ENCODE measurements at places on chromosomes 12 and 14. TPM values are rescaled to one million over a fixed set of nuclear protein-coding genes. Genes with fewer than 3 reads are reported as not detected.
A peak's percentile ranks its signal among the peaks of the same experiment; 100 is the strongest.

DNA sequence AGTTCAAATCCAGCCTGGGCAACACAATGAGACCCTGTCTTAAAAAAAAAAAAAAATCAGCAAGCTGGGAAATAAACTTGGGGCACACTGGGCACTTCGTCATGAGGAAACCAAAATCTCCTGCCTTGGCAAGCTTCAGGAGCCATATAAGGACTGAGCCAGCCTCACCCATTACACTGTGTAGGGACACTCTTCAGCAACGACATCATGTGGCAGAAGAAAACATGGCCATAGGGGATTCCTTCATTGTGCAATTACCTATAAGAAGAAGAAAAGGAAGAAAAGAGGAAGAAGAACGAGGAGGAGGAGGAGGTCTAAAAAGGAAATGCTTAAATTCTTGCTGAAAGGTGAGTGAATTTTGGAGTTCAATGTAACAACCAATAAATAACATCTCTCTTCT lies 26.1 kb upstream of the IFNG start:
- no peaks in the 10 kb centered on the region for H3K27me3 ChIP-seq
- no peak for DNase-seq
- no peak overlapping the region for H3K4me3 ChIP-seq
- no peaks in the 10 kb centered on the region for H3K4me1 ChIP-seq
- H3K36me3 ChIP-seq, result no peaks in the 10 kb centered on the region

Gene LMNTD1
- 0.75 TPM for total RNA-seq

DNA sequence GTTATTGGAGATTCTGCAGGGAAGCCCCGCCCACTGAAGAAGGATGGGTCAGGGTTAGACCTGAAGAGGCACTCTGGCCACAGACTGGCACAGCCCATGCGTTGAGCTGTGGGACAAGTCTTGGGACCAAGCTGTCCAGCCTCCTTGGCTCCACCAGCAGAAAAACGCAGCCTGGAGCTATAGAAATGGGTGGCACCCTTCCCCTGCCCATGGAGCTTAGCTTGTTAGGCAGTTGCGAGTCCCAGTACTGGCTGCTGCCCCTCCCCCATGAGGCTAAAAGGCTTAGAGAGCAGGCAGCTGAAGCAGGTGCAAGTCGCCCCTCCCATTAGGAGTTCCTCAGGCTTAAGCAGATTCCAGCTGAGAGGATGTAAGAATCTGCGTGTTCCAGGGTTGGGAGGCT lies 1124.0 kb upstream of the TMEM132C start:
- H3K4me1 ChIP-seq, result peaks cover 15% of the 10 kb centered on the region
- H3K36me3 ChIP-seq, result no peaks in the 10 kb centered on the region
- no peak overlapping the region for H3K4me3 ChIP-seq
- peak; percentile 34 for DNase-seq
- no peak overlapping the region for H3K27ac ChIP-seq

Gene ARF6
- 66.4 TPM for total RNA-seq

DNA sequence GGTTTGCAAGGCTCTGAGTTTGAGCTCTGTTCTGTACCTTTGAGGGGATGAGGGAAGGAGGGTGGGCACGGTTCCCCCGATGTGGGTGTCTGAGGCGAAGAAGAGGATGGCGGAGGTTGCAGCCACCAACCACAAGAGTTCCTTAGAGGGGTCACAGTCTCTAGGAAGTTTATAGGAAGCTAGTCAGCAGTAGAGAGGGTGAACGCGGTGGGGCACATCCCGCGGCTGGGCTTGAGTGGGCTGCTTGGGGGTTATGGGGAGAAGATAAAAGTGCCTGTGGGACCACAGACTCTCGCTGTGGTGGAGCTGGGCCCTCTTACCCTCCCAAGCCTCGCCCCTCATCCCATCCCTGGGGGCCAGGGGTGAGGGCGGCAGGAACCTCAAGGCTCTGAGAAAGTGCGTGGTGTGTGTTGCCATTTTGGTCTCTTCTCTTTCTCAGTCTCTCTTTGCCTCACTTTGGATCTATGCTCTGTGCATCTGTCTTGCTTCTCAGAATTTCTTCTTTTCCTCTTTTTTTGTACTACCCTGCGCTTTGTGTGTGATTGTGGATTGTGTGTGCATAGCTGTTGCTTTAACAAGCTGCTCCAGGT lies 2.7 kb downstream of the CD4 start:
- H3K27me3 ChIP-seq, result no peaks in the 10 kb centered on the region
- H3K36me3 ChIP-seq, result no peaks in the 10 kb centered on the region
- H3K27ac ChIP-seq, result no peak overlapping the region
- DNase-seq, result no peak
- peak overlapping the region; percentile 29 for H3K4me3 ChIP-seq
- no peaks in the 10 kb centered on the region for H3K4me1 ChIP-seq

Gene RTL1
- not detected for total RNA-seq

- no peaks in the 10 kb centered on the region for H3K36me3 ChIP-seq
- H3K4me1 ChIP-seq, result no peaks in the 10 kb centered on the region
- no peak for DNase-seq
- no peaks in the 10 kb centered on the region for H3K27me3 ChIP-seq
Measured at GRCh38 chr12:54134850-54135249, 53.9 kb downstream of the SMUG1 start.
